ENCODE measurements at places on chromosomes 6 and 20.

- DNase-seq: no peak
These were observed 51.2 kb upstream of the RNF182 start for GRCh38 chr6:13873288-13874190.

DNA sequence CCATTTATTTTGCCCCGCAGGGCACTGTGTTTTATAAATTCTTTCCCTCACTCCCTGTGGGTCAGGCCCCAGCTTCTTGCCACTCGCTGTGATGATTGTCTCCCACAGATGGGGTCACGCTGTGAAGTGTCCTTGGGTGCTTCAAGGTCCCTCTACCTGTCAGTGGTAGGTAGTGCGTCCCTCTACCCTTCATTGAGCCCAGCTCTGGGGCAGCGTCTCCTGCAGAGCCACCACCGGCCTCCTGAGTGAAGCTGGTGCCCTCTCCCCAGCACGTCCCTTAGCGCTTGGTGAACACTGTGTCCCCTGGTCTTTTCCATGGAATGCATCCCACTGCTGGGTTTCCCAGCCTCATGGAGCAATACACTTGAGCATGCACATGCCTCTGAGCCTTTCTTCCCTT, 108.2 kb downstream of the NRN1 start:
- DNase-seq: no peak

DNA sequence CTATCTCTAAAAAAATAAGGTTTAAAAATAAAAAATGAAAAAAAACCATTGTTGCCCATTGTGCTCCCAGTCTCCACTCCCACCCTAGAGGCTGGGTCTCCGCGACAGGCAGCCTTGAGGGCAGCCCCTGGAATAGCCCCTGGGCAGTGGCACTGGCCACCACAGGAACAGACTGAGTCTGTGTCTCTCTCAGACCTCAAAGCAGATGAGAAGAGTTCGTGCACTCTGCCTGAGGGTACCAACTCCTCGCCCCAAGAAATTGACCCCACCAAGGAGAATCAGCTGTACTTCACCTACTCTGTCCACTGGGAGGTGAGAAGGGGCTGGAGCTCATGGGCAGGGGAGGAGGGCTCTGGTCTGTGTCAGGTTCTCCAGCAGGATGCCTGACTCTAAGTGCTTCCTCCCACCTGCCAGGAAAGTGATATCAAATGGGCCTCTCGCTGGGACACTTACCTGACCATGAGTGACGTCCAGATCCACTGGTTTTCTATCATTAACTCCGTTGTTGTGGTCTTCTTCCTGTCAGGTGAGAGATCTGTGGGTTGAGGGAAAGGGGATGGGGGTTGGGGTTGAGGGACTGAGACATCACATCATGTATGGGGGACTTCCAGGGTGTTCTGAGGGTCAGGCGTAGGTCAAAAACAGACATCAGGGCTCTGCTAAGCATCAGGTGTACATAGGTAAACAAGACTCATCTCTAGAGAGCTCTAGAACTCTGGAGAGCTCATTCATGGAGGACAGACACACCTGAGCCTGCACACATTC, 35.6 kb downstream of the TM9SF4 start:
- DNase-seq: no peak

- no peak for DNase-seq
These were observed 1.6 kb upstream of the MDGA1 start for GRCh38 chr6:37699138-37699766.

DNA sequence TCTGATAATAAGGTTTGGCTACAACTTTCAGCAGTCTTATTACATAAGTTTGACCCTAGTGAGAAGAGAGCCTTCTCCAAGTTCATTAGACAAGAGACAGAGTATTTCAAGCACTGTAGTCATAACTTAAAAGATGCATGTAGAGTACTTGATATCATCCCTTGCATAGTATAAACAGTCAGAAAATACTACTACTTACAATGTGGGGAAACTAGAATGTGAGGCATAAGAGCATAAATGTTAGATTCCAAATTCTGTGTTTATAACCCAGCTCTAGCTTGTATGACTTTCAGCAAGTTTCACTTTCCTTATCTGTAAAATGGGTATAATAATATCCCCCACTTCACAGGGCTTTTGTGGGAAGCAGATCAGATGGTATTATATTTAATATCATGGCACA, 56.8 kb upstream of the TMEM200A start:
- no peak for DNase-seq

- DNase-seq: no peak
These were observed 139.9 kb downstream of the RPS12 start for GRCh38 chr6:132954222-132954621.
